NCI-H524 (cell line): ENCODE measurements at places on chromosomes 5 and 9.
A peak's percentile ranks its signal among the peaks of the same experiment; 100 is the strongest.

GRCh38 chr5:134555890-134556311, 30.4 kb downstream of the JADE2 start:
- peak; percentile 95 for DNase-seq

DNA sequence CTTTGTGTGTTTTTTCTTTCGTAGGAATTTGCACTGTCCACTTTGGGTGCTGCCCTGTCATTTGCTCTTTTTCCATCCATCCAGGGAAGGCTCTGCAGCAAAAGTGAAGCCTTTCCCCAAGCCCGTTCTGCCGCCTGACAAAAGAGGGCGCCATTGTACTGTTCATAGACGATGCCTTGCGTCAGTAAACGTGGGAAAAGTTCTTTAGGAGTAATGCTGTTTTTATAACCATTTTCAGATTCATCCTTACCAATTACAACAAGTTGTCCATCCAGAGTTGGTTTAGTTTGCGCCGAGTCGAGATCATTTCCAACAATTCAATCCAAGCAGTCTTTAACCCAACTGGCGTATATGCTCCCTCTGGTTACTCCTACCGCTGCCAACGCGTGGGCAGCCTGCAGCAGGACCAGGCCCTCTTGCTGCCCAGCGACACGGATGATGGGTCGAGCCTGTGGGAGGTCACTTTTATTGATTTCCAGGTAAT, 34.3 kb upstream of the RPS23 start:
- DNase-seq = peak; percentile 62

- no peak for DNase-seq
These were observed 35.9 kb upstream of the TESK1 start for GRCh38 chr9:35569206-35569605.

DNA sequence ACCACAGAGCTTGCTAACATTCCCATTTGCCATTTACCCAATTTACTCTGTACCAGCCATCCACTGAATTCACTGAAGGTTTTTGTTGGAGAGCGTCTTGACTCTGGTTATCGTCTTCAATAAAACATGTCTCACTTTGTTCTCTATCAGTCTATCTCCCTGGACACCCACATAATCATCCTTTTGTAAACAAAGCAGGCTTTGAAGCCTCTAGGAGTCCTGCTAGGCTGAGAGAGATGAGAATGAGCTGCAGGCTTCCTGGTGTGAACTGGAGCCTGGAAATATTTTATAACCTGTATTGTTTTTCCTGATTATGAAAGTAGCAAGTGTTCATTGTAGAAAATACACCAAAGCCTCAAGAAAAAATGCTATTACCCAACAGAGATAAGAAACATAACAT, 140.6 kb upstream of the ZNF366 start:
- DNase-seq = no peak
